ENCODE measurements at places on chromosomes 16 and 17.

- no peaks in the 10 kb centered on the region for H3K4me1 ChIP-seq
- no peak overlapping the region for H3K4me3 ChIP-seq
- H3K27ac ChIP-seq, result no peak overlapping the region
- H3K27me3 ChIP-seq, result no peaks in the 10 kb centered on the region
Measured at GRCh38 chr16:79098907-79099306, 501.6 kb downstream of the MAF start.

- H3K27ac ChIP-seq, result no peak overlapping the region
- no peaks in the 10 kb centered on the region for H3K36me3 ChIP-seq
Measured at GRCh38 chr16:66386629-66387622, 20.4 kb downstream of the CDH5 start.

- H3K4me1 ChIP-seq, result no peaks in the 10 kb centered on the region
- H3K4me3 ChIP-seq, result no peak overlapping the region
- H3K27me3 ChIP-seq, result no peaks in the 10 kb centered on the region
- no peak for DNase-seq
Measured at GRCh38 chr17:5784791-5785190, 200.5 kb upstream of the NLRP1 start.

DNA sequence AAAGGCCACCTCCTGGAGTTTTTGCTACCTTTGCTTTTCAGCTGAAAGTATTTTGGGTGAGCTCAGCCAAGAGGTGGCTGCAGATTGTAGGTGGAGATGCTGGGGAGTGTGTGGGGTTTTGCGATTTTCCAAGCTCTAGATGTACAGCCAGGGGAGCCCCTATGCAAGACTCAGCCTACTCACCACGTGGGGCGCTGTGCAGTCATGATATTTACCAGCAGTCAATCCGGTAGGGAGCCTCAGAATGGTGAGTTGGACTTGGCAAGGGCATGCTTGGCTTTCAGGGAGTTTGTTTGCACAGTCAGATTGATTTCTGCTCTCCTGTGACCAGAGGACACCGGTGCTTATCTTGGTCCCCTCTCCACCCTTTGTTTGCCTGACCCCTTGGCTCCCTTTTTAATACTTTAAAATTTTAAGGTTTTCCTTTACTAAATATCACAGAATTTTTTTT lies 175.3 kb downstream of the UTP18 start:
- H3K4me1 ChIP-seq, result peaks cover 2% of the 10 kb centered on the region
- no peaks in the 10 kb centered on the region for H3K36me3 ChIP-seq
- no peak overlapping the region for H3K27ac ChIP-seq
- DNase-seq, result no peak
- H3K27me3 ChIP-seq, result no peaks in the 10 kb centered on the region

DNA sequence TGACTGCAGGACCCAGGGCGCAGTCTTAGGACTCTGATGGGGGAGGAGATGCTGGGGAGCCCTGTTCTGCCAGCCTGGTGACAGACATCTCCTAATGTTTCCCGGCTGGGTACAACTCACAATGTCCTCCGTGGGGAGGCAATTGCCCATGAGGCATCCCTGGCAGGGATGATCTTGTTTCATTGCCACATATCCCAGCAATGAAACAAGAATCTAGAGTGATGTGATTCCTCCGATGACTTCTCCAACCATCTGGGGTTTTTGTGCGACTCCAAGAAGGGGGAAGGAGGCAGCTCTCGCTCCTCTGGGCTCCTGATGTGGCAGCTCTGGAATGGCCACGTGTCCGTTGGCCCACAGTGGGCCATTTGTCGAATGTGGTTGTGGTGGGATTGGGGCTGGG lies 255.8 kb downstream of the SEC14L1 start:
- H3K27ac ChIP-seq, result no peak overlapping the region
- H3K36me3 ChIP-seq, result no peaks in the 10 kb centered on the region
- no peaks in the 10 kb centered on the region for H3K27me3 ChIP-seq
- H3K4me1 ChIP-seq, result no peaks in the 10 kb centered on the region
- no peak for DNase-seq
